ENCODE measurements at places on chromosomes 11 and 22.

DNA sequence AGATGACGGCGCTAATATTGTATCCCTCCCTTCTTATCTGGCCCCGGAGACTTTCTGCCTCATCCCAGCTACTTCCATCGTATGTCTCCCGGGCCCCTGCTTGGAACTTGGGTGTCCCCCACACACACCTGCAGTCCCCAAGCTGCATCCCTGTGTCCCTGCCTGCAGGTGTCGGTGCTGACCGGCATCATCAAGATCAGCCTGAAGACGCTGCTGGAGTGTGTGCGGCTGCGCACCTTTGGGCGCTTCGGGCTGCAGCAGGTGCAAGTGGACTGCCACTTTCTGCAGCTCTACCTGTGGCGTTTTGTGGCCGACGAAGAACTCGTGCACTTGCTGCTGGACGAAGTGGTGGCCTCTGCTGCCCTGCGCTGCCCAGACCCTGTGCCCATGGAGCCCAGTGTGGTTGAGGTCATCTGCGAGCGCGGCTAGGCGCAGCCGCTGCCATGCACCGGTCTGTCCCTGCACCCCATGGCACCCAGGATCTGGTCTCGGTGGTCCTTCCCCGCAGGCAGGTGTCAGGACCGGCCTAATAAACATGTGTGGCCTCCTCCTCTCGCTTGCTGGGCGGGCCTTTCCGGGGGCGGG lies 421 bp upstream of the TM7SF2 start:
- DNase-seq: no peak

- no peak for DNase-seq
These were observed 6.2 kb upstream of the CUL5 start for GRCh38 chr11:108002476-108002875.

GRCh38 chr22:35663371-35663770 lies 15.1 kb downstream of the APOL6 start:
- DNase-seq: no peak

DNA sequence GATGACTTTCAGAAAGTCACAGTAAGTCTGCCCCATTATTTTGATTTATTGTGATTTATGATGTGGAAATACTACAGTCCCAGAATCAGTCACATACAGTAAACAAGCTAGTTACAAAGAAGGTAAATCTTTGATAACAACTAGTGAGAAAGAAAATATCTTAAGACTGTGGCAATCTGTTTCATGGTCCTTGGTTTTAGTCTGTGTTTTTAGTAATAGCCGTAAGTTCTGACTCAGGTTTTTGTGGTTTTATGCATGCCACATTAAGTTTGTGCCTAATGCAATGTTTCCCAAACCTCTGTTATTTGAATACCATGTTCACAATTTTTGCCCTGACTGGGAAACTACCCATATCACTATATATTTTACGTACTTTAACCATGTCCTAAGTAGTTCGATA lies 6.7 kb downstream of the CEP295 start:
- DNase-seq: no peak

DNA sequence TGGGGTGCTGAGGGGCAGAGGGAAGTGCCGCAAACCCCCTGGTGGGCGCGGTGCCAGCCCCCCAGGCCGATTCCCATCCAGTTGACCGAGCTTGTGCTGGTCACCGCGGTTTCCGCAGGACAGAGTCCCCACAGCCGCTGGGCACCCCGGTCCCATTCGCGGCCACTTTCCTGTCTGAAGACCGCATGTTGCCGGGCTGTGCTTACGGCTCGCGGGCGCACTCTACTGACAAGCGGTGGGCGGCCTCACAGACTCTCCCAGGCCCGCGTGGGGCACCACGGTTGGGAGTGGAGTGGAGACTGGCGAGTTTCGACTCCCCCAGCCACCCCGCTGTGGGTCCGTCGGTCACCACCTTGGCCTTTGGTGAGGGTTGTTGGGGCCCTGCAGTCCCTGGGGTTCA lies 648 bp upstream of the H19 start:
- no peak for DNase-seq

GRCh38 chr22:23098718-23099530 lies 28.6 kb downstream of the GNAZ start:
- no peak for DNase-seq

Data from epithelial cell of esophagus (primary cell).